Suprapubic skin (tissue), 4 donors: ENCODE measurements at places on chromosomes 2 and 18.

GRCh38 chr18:79575891-79576685, 103.5 kb upstream of the CTDP1 start:
- DNase-seq, result peak; percentile 79

- no peak for DNase-seq
Measured at GRCh38 chr2:191824398-191824797, 22.5 kb downstream of the CAVIN2 start.

DNA sequence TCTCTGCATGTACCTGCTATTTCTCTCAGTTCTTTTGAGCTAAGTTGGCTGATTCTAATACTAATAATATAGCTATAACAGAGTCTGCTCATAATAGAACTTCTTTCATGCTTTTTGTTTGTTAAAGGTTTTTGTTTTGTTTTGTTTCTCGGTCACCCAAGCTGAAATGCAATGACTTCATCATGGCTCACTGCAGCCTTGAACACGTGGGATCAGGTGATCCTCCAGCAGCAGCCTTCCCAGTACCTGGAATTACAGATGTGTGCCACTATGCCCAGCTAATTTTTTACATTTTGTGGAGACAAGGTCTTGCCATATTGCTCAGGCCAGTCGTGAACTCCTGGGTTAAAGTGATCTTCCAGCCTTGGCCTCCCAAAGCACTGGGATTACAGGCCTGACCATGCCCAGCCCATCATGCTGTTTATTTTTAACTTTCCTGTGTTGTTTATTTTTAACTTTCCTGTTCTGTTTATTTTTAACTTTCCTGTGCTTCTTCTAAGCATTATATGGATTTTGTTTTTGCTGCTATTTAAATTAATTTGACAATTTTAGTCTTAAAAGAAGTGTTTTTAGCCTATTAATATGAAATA, 763.8 kb upstream of the CDH7 start:
- no peak for DNase-seq

GRCh38 chr18:58310517-58310916, 266.5 kb downstream of the NEDD4L start:
- no peak for DNase-seq

DNA sequence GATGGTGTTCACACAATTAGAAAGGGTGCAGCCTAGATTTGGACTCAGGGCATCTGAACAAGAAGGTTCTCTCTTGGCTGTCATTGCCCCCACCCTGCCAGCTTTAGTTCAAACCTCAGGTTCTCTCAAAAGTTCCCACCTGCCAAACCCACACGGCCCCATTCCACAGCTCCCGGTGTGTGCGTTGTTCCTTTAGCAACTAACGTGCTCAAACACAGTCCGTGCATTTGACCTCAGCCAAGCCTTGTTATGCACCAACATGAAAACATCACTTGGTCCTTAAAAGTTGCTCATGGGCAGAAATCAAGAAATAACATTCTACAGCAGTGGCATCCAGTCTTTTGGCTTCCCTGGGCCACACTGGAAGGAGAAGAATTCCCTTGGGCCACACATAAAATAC, 32.0 kb downstream of the LOXHD1 start:
- peak; percentile 24 for DNase-seq

DNA sequence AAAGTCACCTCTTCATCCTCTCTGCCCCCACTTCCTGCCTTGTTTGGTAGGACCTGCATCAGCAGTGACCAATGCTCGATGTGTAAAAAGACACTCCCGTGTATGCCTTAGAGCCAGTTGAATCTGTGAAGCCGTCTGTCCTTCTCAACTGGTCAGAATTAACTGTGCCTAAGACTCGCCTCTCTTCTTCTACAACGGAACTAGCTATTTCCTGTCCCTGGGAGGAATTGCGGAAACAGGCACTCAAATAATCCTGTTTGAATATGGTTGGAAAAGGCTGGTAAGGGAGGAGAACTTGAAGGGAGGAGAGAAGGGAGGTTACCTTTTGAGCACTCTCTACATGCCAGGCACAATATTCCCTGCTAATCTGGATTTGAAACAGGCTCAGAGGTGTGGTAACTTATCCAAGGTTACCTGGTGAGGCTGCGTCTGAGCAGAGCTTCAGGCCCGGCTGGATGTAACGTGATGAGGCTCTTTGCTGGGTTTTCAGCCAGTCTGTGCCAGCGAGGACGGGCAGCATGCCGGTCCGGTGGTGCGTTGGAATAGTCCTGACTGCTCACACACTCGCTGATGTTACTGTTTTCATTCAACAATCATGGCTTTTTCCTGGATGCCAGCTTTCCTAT, 127.0 kb downstream of the FAM168B start:
- DNase-seq, result no peak
